Head of caudate nucleus (tissue), 42 donors: ENCODE measurements at places on chromosomes 11 and 22.

DNA sequence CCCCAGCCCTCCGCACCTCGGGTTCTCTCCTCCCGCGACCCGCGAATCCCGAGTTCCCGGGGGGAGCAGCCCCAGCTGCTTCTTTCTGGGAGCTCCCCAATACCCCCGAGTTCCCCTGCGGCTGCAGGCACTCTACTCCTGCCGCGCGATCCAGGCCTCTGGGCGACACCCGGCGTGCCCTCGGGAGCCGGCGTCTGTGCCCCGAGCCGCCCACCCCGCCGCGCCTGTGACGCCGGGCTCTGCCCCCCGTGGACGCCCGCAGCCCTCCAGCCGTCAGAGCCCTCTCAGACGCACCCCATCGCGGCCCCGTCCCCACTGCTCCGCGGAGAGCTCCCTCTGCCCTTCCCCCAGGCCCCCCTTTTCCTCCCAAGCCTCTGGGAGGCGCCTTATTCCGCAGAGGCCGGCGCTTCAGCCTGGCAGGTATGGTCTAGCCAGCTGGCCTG lies 422 bp downstream of the GLB1L2 start:
- peak; percentile 51 for DNase-seq

DNA sequence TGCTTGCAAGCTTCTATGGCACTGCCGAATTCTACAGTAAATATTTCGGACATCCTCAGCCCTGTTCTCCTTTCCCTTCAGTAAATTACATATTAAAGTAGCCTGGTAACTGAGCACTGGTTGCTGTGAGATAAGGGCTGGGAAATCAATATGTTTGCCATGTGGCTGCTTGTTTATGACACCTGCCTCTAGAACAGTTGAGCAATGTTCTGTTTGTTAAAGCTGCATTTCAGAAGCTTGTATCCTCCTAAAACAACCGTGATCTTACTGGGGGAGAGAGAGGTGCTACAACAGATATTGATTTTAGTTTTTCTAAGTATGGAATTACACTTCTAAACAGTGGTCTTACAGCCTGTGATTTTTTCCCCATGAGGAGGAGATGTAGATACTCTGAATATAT lies 39.4 kb downstream of the ZBTB16 start:
- DNase-seq: no peak

DNA sequence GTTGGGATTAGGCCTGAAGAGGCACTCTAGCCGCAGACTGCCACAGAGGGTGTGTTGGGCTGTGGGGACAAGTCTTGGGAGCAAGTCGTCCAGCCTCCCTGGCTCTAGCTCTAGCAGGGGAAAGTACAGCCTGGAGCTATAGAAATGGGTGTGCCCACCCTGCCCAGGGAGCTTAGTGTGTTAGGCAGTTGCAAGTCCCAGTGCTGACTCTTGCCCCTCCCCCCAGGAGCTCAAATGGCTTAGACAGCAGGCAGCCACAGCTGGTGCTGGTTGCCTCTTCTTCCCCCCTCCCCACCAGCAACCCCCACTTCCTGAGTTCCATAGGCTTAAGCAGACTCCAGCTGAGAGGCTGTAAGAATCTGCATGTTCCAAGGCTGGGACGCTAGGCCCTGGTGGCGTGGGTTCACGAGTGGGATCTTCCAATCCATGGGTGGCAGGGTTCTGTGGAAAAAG lies 61.2 kb downstream of the GUCY1A2 start:
- no peak for DNase-seq

GRCh38 chr11:47552566-47553405 lies at the start of gene CELF1:
Gene CELF1, minus strand, starts transcription at chr11:47553132. Its CDS starts 53,609 bp downstream, at chr11:47499523.
- peak; percentile 95 for DNase-seq

GRCh38 chr11:57349491-57350274 lies 11.5 kb downstream of the P2RX3 start:
- peak; percentile 78 for DNase-seq

GRCh38 chr11:123742031-123742723 lies 717 bp upstream of the ZNF202 start:
- DNase-seq: no peak

DNA sequence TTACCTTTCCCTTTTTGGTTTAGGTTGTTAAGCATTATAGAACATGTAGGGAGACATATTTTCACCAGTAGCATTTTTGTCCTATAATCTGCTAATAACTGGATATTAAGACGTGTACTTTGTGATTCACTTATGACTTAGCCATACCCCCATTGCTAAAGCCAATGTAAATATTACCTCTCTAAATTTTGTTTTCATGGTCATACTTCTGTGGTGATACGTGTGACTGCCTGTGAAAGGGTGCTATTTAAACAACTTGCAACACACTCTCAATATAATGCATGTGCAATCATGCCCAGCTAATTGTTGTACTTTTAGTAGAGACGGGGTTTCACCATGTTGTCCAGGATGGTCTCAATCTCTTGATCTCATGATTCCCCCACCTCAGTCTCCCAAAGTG lies 36.2 kb upstream of the PAK1 start:
- no peak for DNase-seq

DNA sequence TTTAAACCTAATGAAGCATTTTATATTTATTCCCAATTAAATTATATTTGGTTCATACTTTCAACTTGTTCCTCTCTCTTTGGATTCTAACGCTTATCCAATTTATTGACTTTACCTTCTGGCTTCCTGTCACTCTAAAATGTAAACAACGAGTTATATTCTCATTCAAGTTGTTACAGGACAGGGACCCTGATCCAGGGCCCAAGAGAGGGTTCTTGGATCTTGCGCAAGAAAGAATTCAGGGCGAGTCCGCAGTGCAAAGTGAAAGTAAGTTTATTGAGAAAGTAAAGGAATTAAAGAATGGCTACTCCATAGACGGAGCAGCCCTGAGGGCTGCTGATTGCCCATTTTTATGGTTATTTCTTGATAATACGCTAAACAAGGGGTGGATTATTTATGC lies 405.6 kb upstream of the API5 start:
- DNase-seq: no peak

DNA sequence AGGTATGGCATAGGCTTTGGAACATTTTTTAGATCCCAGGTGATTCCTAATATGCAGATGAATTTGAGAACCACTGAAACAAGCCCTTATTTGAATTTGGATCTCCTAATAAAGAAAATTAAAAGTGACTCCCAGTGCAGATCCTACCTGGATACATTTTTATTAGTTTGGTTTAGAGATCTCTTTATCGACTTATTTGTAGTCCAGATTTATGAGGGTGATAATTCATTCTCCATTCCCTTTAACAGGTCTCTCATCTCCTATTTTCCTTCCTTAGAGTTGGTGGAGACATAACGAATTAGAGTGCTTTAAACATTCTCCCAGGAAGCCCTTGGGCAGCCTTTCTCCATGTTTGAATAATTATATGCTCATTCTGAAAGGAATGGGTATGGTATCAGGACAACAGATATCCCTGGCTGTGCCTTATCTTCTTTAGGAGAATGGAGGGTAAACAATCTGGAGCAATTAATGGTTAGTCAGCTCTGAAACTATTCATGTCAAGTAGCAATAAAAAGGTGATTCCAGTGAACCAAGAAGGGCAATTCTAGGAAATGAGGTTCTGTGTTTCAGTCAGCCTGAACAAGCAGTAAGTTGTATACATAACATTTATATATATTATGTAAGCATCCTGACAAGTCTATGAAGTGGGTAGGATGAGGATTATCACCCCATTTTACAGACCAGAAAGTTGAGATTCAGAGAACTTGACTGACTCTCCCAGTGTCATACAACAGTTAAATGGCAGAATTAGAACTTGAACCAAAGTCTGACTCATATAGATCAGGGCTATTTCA lies 53.9 kb upstream of the RCE1 start:
- no peak for DNase-seq

DNA sequence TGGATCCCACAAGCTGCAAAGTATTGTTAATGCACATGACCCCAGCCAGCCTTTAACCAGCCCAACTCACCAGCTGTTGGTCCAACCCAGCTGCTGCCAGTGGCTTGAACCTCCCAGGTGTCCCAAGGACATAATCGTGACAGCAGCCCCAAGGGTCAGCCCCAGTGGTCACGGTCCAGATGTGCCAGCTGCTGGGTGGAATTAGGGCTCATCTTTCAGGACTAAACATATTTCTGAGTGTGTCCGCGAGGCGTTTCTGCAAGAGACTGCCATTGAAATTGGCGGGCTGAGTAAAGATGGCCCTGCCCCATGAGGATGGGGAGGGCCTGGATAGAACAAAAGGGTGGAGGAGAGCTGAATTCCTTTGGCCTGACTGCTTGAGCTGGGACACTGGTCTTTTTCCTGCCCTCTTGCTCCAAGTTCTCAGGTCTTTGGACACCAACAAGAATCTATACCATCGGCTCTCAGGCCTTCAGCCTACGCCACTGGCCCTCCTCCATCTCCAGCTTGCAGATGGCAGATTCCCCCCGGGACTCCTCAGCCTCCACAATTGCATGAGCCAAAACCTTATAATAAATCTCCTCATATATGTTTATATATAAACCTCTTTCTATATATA lies 240.2 kb downstream of the MN1 start:
- no peak for DNase-seq

DNA sequence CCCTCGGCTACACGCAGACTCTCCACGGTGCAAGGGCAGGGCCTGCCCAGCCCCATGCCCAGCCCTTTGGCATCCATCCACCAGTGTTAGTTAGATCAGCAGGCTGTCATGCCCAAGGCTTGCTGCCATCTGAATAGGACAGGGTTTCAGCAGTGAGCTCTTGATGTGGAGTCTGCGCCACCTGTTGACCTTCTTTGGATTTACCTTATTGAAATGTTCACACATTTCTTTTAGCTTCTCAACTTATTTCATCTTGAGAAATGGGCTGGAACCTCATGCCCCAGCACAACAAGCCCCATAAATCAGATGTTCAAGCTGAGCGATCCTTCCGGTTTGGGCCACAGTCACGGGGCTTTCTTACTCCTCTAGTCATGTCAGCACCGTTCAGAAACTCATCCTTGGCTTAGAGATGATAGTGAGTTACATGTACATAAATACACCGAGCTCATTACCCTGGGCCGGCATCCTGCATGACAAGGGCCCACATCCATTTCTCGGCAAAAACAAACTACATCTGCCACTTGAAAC lies 61.7 kb downstream of the PARVB start:
- DNase-seq: no peak

- DNase-seq: no peak
Measured at GRCh38 chr11:110977661-110978060, 265.4 kb upstream of the ARHGAP20 start.

GRCh38 chr22:48489551-48490499 lies 1337.8 kb downstream of the BRD1 start:
- DNase-seq: peak; percentile 72
